Activated CD8-positive, alpha-beta memory T cell treated with anti-CD3 and anti-CD28 coated beads, Interleukin-2, amount 50 U/mL, for 48 hours (primary cell): ENCODE measurements at places on chromosomes 7 and 10.

DNA sequence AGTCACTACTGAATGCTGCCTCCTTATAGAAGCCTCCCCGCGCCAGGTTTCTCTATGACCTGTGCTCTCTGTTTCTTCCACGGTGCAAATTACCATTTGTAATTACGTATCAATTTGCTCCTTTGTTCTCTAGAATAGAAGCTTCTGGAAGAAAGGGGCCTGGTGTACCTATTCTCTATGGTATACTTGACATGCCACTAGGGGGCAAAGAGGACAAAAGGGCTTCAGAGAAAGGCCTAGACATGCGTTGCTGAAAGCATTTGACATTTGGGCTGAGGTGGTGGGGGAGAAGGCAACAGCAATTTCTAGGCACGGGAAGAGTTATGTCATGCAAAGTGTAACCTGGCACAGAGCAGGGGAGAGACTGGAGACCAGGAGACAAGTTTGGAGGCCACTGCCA, 148.7 kb downstream of the WDR11 start:
- no peak for DNase-seq

DNA sequence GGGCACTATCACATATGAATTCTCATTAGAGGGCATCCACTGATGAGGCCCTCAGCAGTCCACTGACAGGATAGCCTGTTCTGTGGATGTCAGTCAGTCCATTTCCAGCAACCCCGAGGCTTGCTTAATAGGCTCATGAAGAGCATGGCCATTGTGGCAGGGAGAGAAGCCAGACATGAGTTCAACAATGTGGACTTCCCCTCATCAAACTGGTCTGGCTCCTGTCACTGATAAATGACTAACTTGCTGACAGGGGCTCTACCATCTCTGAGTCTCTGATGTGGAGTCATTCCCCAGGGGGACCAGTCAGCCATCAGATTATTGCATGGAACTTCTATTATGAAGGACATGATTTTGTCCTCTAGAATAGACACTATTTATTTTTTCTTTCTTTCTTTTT, 19.8 kb upstream of the TRIL start:
- DNase-seq, result no peak

GRCh38 chr10:104340641-104341040, 2.4 kb upstream of the ITPRIP start:
- DNase-seq, result no peak

GRCh38 chr10:42980553-42981357, 96.1 kb upstream of the RET start:
- peak; percentile 41 for DNase-seq

- DNase-seq, result no peak
Observed at GRCh38 chr7:157825325-157825724, 488.5 kb downstream of the DNAJB6 start.

DNA sequence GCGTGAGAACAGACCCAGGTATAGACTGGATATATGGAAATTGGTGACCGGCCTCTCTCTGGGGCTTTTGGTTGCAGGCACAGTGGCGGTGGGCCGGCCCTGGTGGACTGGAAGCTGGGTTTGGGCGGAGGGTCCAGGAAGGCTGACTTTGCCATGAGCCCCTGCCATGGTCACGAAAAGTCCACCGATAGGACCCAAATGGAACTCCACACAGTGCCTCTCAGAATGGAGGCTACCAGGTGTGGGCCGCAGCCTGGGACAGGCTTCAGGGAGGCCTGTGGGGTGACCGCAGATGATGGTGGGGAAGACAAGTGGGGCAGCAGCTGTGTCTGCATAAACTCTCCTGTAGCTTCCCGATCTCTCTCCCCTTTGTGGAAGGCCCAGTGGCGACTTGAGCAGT, 123.2 kb downstream of the DNAJB6 start:
- DNase-seq, result peak; percentile 39

GRCh38 chr10:119315128-119316001, 108.0 kb downstream of the GRK5 start:
- peak; percentile 83 for DNase-seq

DNA sequence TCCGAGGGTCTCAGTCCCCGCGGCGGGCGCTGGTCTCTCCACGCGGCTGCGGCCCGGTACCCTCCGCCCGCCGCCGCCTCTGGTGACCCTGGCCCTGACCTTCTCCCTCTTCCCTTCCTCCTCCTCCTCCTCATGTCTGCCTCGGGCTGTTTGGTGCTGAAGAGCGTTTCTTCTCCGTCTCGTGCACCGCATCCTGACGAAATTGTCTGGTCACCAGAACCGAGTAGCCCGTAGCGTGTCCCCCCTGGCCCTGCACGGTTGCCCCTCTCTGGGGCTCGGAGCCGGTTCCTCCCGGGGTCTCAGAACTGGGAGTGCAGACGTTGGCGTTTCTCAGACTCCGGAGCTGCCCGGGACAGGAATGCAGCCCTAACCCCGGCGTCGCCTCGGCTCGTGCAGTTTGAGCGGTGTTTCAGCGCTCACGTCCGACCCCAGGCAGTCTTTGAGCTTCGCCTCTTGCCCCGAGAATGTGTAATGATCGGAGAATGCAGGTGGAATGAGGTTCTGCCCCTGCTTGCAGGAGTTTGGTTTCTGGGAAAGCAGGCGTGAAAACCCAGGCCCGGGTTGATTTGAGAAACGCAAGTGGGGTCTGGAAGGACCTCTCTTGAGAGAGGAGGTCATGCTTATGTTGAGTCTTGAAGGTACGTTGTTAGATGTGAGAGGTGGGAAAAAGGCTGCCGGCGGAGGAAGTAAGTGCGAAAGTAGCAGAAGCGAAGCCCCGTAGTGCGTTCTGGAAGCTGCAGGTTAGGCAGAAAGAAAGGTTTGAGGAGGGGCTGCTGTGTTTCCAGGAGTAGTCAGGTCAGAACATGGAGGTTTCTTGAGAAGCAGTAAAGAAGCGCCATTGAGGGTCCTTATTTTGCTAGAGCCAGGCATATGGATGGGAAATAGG, 743 bp downstream of the RBM17 start:
- DNase-seq, result no peak

- no peak for DNase-seq
Observed at GRCh38 chr10:130987401-130987800, 324.1 kb downstream of the TCERG1L start.

GRCh38 chr7:158409816-158410330, 177.8 kb downstream of the PTPRN2 start:
- DNase-seq, result no peak

DNA sequence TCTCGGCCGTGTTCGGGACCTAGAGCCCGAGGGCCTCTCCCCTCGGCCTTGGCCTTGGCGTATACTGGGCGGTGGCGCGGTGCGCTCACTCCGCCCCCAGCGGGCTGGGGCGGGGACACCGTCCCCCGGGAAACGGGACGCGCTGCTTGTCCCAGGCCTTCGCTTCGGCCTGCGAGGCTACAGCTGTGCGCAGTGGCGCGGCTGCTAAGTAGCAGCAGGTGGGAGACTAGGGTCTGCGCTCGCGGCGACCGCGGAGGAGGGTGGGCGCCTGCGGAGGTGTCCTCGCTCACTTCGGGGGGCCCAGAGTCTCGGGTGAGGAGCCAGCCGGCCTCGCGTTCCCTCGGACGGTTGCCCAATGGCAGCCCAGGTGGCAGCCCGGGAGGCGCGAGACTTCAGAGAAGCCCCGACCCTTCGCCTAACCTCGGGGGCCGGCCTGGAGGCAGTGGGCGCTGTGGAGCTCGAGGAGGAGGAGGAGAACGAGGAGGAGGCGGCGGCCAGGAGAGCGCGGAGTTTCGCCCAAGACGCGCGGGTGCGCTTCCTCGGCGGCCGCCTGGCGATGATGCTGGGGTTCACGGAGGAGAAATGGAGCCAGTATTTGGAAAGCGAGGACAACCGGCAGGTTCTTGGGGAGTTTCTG, at the start of gene DNAH11:
Gene DNAH11 (plus strand): TSS at position 149 of the 637 bp plus-strand sequence. CDS start 207 bp downstream, at position 356.
- DNase-seq, result peak; percentile 67

- no peak for DNase-seq
Observed at GRCh38 chr7:113880559-113880958, 38.2 kb downstream of the PPP1R3A start.

DNA sequence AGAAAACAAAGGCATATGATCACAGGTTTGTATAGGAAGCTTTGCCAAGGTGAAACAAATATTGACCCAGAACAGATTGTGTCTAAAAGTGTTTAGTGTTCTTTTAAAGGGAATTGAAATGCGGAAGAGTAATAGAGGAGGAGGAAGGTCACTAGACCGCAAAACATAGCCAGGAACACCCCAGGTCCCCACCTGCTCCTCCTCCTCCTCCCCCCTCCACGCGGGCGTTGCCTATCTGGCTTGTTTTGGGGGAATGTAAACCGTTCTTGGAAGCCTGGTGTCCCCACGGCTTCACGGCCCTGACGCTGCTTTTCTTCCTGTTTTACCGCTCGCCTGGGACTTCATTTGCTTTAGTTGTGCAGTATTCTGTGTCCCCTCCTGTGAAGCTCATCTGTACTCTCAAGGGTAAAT, 81.0 kb upstream of the PFKP start:
- DNase-seq, result no peak

DNA sequence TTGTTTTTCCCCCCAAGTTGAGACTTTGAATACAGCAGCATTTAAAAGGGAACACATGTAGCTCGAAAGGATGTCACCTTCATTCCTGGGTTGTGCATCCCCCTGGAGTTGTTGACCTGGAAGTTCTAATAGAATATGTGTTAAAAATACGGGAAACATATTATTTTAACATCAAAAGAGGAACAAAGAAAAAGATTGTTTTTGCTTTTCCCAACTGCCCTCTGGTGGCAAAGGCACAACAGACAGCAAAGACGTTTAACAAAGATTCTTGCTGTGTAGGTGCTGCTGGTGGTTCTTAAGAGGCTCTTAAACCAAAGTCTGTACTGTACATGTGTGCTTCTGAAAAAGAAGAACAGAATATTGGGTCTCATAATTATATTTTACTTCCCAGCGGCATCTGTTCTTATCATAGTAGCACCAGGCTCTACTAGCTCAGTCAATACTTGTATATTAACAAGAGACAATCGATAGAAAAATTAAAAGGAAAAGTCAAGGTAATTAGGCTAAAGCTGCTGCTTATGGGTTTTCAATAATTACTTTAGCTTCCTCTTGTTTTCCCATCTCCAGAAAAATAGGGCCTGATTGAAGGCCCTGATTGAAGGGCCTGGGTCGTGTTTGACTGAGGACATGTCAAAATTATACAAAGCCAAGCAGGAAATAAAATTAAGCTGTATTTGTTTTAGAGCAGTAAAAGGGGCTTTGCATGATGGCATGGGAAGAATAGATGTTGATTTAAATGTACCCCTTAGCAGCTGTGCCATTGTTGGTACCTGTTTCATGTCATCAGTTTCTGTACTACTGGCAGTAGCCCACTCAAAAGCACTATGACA, 384.2 kb upstream of the LRGUK start:
- DNase-seq, result no peak

DNA sequence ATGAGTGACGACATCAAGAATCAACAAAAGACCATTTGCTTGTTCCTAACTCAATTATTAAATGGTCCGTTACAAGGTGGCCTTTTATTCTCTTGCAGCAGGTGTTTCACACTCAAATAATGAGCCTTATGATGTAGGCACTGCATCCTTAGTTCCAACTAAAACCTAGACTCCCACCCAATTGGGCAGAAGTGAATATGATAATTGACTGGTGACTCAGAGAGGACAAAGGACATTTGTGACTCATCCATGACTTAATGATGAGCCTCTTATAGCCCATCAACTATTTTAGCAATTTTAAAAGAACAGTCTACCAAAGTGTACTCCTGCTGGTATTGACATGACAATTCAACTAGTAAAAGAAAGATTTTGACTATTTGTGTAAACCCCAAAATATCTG, 1027.8 kb upstream of the PHF14 start:
- DNase-seq, result no peak

DNA sequence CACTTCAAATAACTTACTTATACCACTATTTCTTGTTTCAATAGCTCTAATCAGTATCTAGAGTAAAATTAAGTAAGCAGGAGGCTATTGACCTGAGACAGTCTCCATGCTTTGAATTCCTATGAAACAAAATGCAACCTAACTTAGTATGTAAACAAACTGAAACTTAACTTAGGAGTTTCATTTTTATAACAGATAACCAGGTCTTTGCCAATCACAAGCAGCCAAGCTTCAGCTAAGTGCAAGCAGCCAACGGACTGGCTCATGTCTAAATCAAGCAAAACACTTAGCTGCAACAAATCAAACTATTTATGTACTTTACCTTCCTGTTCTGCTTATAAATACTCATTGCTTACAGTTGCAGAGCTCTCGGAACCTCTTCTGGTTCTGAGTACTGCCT, 4.4 kb upstream of the GSTK1 start:
- no peak for DNase-seq

DNA sequence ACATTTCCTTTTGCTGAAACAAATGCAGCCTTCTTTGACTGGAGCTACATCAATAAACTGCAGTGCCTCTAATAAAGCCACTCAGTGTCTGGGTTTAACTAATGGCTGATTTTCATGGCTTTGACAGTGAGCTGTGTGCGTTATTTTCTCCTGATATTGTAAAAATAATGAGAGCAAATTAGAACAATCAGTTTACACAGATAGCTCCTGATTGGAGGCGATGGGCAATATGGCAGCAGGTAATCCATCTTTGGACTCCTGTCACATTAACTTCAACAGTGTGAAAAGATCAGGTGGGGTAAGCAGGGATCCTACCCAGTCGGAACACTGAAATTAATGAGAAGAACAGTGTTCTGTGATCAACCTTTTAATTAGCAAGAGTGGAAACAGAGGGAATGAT, 100.7 kb downstream of the POLL start:
- DNase-seq, result no peak

DNA sequence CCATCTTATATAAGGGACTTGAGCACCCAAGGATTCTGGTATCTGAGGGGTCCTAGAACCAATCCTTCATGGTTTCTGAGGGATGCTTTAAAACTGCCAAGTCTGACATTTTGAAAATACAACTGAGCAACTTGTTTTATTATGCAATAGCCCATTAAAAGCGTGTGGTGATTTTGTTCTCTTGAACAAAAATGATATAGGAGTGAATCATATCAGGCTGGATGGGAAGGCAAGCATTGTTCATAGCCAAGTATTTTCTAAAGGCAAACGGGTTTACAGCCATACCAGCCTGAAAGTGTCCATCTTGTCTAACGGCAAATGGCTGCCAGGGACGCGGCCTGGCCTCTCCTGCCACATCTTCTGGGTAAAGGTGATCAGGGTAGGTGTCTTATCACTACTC, 23.4 kb downstream of the RPP38 start:
- no peak for DNase-seq

GRCh38 chr7:68461430-68461829, 1136.8 kb upstream of the AUTS2 start:
- DNase-seq, result no peak

DNA sequence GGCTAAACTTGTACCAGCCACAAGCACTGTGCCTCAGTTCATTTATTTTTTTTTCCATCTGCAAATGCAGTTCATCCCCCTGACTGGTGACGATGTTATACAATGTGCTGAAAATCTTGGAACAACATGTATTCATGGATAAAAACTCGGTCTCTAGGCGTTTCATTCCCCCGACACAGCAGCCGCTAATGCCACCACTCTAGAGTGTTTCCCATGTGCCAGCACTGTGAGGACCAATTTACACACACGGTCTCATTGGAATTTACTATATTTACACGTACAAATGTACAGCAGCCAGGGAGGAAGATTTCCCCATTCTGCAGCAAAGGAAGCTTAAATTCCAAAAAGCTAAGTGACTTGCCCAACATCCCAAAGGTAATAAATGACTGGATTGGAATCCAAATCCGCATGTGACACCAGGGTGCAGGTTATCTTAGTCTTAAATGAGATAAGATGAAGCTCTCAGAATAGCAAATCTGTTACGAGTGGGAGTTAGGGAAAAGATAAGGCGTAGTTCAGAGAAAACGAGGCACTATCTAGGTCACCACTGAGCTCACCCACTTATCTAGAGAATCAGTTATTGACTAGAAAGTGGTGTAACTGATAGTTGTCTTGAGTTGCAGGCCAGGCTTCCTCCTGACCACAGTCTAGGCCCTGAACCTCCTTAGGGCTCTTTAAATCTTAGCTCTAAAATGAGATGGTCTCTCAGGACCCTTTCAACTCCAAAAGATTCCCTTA, 36.7 kb downstream of the FAM107B start:
- DNase-seq, result no peak
